ENCODE measurements at places on chromosomes 16 and 17. TPM values are rescaled to one million over a fixed set of nuclear protein-coding genes. Genes with fewer than 3 reads are reported as not detected.
A peak's percentile ranks its signal among the peaks of the same experiment; 100 is the strongest.

DNA sequence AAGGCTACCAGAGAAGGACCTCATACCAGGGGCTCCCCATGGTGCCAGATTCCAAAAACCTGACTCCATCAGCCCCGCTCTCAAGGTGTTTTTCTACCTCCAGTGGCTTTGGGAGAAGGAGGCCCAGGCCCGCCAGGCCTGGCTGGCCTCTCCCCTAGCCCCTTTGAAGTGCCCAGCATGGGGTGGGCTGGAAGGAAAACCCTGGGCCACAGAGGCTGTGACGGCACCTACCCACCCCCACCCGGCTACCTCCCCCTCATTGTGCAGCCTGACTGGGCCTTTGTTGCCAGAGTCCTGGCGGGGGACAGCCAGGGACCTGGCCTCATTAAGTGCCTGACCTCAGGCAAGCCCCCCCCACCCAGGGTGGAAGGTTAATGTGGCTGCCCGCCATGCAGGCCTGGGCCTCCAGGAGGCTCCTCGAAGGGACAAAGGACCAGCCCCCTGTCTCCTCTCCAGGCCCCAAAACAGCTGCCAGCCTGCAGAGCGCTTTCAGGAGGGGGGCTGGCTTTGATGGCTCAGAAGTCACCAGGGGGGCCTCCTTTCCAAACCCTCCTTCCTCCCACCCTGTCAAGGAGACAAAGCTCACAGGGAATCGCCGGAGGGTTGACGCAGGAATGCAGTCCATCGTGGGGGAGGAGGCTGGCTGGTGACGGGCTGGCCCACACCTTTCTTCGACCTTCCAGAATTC, 159.4 kb downstream of the ZNF423 start:
- DNase-seq = no peak

GRCh38 chr17:45345554-45346215, 28.9 kb upstream of the MAP3K14 start:
- DNase-seq = peak; percentile 49

GRCh38 chr16:72355561-72355960, 183.6 kb upstream of the PMFBP1 start:
- DNase-seq = no peak

DNA sequence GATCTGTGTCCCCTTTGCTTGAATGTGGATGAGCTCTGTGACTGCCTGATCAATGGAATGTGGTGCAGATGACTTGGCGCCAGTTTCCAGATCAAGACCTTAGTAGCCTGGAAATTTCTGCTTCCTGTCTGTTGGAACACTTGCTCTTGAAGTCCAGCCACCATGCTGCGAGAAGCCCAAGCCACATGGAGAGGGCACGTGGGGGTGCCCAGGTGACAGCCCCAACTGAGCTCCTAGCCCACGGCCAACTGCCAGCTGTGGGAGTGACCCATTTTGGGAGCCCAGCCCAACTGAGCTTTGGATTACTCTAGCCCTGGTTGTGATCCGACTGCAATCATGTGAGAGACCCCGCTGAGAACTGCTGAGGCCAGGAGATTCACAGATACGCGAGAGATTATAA, 3.3 kb upstream of the ITGAM start:
- no peak for DNase-seq

GRCh38 chr16:61435346-61435745, 600.9 kb downstream of the CDH8 start:
- no peak for DNase-seq

DNA sequence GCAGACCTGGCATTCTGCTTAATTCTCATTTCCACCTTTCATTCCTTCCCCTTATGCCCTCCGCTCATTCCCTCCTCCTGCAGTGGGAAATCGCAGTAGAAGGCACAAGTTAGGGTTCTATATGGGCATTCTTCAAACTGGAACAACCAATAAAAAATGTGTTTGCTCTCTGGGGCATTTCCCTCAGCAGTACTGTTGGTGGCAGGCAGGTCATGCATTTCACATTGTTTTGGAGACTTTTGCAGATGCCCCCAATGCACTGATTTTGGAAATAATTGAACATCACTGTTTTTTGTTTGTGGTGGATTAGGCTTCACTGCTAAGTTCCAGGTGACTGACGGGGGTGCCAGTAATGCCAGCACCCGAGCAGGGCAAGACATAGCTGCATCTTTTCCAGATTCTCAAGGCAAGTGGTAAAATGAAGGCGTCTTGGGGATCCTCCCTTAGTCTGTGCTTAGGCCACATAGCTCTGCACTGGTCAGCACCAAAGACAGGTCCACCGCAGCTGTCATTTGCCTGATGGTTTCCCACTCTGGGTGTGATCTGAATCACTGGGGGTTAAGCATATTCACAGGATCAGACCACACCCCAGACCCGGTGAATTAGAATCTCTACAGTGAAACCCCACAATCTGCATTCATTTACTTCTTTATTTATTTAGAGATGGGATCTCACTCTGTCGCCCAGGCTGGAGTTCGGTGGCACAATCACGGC, 304.5 kb downstream of the CPPED1 start:
- no peak for DNase-seq

DNA sequence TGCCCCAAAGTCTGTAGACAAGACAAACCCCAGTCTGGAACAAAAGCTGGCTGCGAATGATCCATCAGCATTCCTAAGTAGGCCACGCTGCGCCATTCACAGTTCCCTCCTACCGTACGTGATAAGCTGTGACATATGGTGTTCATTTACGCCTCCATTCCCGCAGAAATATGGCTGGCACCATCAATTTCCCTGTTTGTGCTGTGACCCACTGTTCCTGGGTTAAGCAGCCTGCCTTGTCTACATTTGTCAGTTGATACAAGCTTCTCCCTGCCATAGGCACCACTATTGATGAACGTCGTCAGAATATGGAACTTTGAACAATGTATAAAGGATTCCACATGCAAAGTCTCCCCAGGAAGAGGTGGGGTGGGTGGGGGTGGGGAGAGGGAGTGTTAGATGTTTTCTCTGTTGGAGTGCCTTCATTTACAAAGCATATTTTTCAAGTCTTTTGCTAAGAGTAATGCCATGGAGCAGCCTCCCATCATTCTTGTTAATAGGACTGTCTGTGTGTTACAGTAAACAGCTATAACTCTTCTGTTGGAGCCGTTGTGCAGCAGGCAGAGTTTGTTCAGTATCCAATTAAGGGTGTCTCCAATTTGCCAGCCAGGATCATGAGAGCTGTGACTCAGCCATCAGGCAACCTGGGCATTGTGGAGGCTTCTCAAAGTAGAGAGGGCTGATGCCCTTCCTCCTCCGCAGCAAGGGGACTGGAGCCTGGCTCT, 294.6 kb downstream of the TMEM114 start:
- DNase-seq = no peak

Gene PRSS33
- total RNA-seq = not detected

DNA sequence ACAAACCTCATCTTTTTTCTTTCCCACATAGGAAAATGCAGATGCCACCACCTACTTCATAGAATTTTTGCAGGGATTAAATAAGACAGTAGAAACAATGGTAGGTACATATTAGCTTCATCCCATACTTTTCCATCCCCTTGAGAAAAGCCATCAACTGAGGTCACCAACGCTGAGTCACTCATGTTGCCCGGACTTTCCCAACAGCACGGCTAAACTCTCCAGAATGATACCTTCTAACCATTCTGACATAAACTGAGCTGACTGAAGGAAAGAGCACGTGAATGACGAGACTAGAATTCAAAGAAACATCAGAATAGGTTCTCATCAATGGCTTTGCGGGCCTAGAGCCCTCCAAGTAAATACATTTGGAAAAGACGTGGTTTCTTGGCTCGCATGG, 146.0 kb upstream of the RCVRN start:
- no peak for DNase-seq

- no peak for DNase-seq
Observed at GRCh38 chr17:4509401-4509800, 10.7 kb downstream of the SPNS2 start.

Gene SLC5A11
- not detected for total RNA-seq

DNA sequence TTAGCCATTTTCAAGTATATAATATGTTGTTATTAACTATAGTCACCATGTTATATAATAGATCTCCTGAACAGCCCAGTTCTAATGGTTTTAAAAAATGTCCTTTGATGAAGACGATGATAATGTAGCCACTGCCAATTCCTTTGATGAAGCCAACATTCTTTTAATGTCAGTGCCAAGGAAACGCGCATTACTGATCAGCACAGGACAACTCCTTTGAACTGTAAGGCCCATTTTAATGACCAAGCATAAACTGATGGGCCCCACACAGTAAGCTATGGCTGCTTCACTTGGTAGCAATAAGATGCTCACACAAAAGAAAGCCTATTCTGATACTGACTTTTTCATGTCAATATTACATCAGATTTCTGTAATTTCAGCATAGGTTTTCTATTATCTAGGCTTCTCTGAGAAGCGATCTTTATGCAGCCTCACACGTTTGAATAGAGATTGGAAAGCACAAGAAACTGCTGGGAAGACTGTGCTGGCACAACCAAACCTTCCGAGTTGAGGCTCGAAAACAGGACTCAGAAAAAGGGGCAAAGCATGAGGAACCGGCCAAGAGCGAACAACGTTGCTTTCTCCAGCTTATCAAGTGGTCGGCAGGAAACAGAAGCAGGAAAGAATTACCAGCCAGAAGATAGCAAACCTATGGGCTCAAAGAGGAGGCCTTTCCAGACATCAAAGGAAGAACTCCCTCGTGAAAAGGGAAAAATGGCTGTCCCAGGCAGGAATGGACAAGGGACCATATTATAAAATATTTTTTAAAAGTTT, 19.4 kb downstream of the ERN1 start:
- DNase-seq = no peak

GRCh38 chr16:88196471-88197400, 186.0 kb upstream of the ZNF469 start:
- no peak for DNase-seq

Gene PRDM7
- total RNA-seq = not detected

Gene WNK4
- total RNA-seq = 1.4 TPM

DNA sequence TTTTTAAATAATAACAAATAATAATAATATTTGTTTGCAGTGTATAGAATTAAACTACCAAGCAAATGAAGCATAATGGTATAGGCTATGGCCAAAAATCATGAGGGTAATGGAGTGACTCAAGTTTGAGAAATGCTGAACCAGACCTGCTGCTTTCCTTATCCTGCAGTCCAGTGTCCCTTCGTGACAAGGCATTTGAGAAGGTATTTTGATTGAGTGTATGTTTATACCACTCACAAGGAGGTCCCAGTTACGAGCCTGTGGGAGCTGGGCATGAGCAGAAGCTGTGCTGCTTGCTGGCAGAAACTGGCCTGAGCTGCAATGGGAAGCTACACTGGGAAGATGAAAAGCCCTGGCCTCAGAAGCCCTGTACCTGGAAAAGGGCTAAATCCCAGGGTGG, 50.3 kb downstream of the GNAO1 start:
- no peak for DNase-seq

Gene RGS9
- total RNA-seq = 21.0 TPM

Gene ABCA8
- total RNA-seq = 383 TPM

DNA sequence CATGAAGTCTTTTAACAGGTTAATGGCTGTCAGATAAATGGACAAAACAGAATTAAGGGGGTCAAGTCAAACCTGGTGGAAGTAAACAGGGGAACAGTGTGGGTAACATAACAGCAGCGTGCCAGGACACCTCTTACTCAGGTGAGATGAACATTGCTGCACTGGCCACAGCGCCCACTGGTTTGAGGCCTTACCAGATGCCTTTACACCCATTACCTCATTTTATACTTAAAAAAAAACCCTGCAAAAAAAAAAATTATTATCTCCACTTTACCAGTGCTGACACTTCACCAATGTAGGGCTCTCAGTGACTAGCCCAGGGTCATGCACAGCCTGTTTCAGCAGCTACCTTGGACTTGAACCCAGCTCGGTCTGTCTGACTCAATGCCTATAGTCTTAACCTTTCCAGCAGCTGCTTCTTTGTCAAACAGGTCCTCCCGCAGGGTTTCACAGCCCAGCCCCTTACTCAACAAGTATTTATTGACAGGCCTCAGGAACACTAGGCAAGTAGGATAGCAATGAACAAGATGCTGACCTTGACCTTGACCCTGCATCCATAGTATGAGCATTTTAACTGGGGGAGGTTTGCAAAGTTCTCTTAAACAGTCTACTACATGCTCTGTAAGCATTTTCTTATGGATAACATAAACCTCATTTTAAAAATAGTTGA, 30.2 kb downstream of the CMTM3 start:
- DNase-seq = no peak

Gene PRR15L
- not detected for total RNA-seq

- no peak for DNase-seq
Observed at GRCh38 chr16:58848662-58849002, 114.5 kb upstream of the GOT2 start.

Gene EVPLL
- not detected for total RNA-seq

- DNase-seq = no peak
Observed at GRCh38 chr16:64762211-64762610, 359.7 kb downstream of the CDH11 start.

GRCh38 chr17:4838309-4838785, 5.2 kb downstream of the MINK1 start:
- no peak for DNase-seq

GRCh38 chr17:75763613-75764416, 1.2 kb downstream of the GALK1 start:
- DNase-seq = no peak

Gene POLR2C
- 42.6 TPM for total RNA-seq

Gene SDR42E1
- total RNA-seq = 0.67 TPM

- DNase-seq = no peak
Observed at GRCh38 chr17:4973256-4974114, 5.9 kb upstream of the SPAG7 start.

DNA sequence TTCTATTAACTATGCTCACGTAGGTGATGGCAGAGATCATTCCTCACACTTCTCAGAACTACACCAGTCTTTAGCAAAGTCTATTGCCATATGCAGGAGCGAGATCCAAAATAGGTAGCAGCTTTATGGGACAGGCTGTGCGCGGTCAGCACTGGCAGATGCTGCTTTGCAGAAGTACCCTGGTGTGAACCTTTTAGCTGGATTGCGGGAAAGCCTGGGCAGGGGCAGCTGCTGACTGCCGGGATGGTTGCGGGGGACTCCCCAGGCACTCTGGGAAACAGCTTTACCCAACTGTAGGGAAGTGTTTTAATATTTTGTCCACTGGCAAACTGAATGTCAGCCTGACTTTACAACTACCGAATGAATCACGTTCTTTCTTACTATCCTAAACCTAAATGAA, 251.3 kb downstream of the HS3ST3A1 start:
- no peak for DNase-seq

DNA sequence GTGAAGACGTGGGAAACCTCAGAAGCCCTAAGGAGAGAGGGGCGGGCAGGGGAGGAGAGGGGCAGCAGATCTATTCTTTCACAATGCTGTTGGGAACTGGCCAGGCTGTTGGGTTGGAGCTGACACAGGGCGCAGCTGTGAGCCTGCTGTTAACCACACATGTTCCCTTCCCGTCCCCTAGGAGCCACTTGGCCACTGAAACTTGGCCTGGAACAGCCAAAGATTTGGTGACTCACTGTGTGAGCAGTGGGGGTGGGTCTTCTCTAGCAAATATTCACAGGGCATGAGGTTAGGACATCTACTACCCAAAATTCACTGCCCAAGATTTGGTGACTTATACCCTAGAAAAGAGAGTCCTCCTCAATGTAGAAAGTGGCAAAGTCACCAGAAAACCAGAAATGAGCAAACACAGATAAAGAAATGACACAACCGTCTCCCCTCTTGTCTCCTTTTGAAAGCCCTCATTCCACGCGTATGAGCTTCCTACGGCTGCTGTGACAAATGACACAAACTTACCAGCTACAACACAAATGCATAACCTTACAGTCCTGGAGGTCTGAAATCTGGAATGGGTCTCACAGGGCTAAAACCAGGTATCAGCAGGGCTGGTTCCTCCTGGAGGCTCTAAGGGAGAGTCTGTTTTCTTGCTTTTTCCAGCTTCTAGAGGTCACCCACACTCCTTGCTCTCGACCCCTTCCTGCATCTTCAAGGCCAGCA, 6.3 kb downstream of the TBC1D16 start:
- DNase-seq = peak; percentile 91

- DNase-seq = peak; percentile 94
Observed at GRCh38 chr16:30628628-30629540, 18.7 kb upstream of the ZNF689 start.
